ENCODE measurements at places on chromosomes 12 and 14.

- DNase-seq = no peak
These were observed 457 bp upstream of the GPD1 start for GRCh38 chr12:50103351-50103750.

GRCh38 chr12:90112666-90113065, 404.0 kb upstream of the ATP2B1 start:
- no peak for DNase-seq

DNA sequence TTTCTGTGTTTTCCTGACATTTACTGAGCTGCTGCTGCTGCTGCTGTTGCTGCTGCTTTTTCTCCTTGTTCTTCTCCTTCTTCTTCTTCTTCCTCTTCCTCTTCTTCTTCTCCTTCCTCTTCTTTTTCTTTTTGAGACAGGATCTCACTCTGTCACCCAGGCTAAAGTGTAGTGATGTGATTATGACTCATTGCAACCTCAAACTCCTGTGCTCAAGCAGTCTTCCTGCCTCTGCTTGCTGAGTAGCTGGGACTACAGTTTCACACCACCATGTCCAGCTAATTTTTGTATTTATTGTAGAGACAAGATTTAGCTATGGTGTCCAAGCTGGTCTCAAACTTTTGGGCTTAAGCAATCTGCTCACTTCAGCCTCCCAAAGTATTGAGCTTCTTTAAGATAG, 95.8 kb downstream of the TMTC3 start:
- peak; percentile 84 for DNase-seq

DNA sequence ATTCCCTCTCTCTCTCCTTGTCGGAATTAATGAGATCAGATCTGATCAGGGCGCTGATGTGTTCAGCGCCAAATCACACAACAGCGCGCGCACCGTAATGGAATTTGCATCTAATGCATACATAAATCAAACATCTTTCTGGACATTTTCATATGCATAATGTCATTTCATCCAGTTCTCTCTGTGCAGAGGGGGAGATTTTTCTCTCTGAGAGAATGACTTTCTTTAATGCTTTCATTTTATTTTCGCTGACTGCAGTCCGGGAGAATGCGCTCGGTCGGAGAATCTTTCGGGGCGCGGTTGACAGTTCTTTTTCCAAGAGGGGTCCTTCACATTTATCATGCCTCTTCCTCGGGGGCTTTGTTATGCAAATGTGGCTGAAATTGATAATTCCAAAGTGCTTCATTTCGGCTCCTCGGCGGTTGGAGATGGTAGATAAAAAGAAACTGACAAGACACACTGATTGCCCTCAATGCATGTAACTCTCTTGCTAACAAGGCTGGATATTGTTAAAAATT, 615.9 kb downstream of the VRK1 start:
- DNase-seq = no peak

DNA sequence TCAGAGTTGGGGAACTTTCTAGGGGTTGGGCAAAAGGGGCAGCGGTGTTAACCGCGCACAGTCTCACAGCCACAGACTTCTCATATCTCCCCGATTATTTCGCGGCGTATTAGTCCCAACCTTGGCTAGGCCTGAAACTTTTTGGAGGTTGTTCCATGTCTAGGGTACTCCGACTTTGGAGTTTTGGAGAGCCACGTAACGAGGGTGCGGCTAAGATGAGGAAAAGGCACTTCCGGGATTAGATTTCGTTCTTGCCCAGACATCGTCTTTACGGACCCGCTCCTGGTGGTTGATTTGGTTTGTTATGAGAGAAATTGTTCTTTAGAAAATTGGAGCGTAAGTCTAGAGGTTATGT, 513 bp downstream of the CCNK start:
- peak; percentile 33 for DNase-seq

- DNase-seq = no peak
These were observed 91.9 kb downstream of the VRK1 start for GRCh38 chr14:96889091-96889490.

DNA sequence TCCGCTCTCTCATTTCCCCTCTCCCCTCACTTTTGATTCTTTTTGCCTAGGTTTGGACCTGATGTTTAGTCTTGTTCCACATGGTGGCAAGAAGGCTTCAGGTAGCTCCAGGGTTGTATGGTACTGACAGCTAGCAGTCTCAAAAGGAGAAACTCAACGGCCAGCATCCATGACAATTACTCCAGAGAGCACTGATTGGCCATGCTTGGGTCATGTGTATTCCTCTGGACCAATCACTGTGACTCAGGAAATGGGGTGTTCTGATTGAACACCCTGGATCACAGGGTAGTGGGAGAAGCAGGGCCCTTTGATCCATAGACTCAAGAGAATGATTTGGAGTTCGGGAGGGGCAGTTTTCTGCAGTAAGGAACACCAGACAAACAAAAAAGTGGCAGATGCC, 45.3 kb downstream of the DYRK2 start:
- no peak for DNase-seq

DNA sequence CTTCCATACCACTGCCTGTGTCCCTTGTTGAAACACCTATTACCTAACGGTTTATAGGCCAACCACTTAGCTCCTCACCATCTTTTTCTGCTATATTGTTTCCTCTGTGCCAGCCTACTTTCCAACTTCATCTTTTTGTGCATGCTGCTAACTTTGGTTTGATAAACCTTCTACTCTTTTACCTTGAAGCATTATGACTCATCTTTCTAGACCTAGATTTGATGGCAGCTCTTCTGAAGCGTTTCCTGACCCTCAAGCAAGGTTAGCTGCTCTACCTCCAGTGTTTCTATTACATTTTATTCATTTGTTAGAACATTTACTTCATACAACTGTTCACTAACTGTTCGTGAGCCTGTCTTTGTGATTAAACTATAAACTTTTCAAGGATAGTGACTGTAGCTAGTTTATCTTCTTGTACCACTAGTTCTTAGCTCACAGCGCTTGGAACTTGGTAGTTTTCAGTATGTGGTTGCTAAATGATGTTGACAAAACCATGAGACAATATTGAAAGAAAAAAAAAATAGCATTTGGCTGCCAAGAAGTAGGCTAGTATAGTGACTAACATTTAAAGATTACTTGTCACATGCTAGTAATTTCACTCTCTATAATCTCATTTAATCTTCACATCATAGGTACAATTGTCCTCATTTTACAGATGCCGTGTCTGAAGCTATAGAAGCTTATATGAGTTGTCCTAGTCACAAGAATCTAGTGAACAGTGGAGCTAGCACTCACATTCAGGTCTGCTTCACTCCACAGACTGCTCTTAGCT, 79.5 kb downstream of the APAF1 start:
- no peak for DNase-seq

DNA sequence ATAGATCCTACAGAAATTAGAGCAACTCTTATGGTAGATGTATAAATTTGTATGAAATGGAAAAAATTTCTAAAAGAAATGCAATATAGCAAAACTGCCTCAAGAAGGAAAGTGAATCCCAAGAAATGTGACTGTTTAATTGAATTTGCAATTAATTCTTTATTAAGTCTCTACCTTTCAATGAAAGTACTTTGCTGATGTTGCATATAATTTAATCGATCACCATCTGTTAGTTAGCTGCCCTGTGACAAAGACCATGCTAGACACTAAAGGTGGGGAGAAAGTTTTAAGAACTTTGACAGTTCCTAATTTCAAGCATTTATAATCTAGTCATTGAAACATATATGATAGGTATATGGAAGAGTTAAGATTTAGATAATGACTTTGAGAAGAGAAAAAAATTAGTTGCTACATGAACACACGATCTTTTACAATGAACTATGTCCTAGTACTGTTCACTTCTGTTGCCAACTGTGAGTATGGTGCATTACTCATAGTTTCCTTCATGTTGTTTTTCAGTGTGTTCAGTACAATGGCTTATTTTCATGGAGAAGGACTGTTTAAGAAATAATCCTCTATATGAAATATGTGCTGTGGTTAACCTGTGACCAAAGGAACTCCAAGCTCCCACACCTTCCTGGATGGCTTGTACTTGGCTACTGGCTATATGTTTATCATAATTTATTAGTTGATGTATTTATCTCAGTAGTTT, 128.4 kb downstream of the METTL25 start:
- no peak for DNase-seq

GRCh38 chr12:31353750-31354708, 28.1 kb upstream of the SINHCAF start:
- DNase-seq = peak; percentile 66

- DNase-seq = no peak
These were observed 693 bp downstream of the MAP3K9 start for GRCh38 chr14:70808416-70809224.

- DNase-seq = no peak
These were observed 110.1 kb downstream of the SYNE2 start for GRCh38 chr14:63962906-63963305.

- DNase-seq = no peak
These were observed 54.6 kb upstream of the CLEC14A start for GRCh38 chr14:38310420-38310995.

- DNase-seq = no peak
These were observed 95.0 kb downstream of the KLHL28 start for GRCh38 chr14:44866770-44867169.

GRCh38 chr14:72878746-72879145, 15.2 kb downstream of the DPF3 start:
- DNase-seq = no peak

GRCh38 chr12:110935588-110935987, 15.2 kb upstream of the MYL2 start:
- DNase-seq = no peak

DNA sequence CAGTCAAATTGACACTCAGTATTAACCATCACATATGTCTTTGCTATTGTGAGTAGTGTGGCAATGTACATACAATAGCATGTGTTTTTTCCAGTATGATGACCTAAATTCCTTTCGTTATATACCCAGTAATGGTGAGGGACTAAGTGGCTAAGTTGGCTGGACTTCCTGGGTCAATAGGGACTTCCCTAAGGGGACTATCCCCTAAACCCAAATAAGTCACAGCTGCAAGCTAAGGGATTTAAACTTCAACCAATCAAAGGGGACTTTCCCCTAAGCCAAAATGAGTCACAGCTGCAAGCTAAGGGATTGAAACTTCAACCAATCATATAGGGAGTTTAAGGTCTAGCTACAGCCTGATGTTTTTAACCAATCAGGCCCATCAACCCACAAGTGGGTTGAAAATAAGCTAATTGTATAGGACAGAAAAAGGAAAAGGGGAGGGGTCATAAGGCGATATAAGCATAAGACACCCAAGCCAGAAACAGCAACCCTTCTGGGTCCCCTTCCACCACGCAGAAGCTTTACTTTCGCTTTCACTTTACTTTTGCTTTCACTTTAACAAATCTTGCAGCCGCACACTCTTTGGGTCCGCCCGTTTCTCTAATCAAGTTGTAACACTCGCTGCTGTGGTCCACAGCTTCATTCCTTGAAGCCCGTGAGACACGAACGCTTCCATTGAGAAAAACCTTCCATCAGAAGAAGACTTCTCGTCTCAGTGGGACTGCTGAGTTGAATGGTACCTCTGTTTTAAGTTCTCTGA, 404.4 kb downstream of the FLRT2 start:
- peak; percentile 81 for DNase-seq

- peak; percentile 12 for DNase-seq
These were observed 36.4 kb upstream of the AEBP2 start for GRCh38 chr12:19402743-19403431.

GRCh38 chr12:3759878-3760277, 7.0 kb upstream of the CRACR2A start:
- peak; percentile 12 for DNase-seq

DNA sequence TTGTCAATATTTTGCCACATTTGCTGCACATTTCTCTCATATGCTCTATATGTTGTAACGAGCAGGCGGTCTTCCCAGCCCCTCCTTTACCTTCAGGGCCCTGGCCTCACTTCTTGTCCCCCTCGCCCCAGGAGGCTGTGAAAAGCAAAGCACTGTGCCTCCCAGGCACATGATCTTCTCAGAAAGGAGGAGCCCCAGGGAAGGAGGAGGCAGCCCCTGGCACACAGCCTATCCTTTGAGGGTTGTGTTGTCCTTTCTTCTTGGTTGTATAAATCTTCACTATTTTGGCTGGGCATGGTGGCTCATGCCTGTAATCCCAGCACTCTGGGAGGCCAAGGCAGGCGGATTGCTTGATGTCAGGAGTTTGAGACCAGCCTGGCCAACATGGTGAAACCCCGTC, 77.0 kb downstream of the PPP2R5C start:
- no peak for DNase-seq

DNA sequence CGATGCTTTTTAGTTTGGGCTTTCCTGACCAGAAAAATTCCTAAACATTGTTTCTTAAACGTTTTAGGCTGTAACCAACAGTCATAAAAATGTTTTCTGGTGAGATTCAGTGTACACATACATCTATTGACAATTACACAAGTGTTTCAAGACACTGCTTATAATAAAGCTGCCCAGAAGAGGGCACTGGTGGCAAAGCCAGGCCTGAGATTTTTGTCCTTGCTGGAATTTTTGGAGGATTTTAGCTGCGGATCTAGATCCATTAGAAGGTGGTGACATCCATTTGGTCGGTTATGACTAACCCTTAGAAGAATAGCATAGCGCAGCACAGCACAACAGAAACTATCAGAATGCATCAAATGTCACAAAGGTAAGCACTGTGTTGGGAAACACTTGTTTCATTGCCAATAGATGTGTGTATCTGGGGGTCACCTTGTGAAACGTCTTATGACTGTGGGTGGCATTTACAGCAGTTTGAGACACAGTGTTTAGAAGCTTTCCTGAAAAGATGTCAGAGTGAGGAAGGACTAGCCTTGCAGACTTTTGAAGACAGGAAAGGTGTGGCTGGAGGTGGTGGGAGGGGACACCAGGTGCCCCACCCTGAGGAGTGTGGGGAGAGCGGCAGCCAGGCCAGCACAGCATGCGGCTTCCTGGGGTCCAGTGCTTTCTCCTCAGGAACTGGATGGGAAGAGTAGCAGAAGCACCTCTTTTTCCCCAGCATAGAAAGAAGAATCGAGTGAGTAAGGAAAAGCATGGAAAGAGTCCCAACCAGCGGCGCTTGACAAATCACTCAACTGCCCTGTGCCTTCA, 54.7 kb upstream of the FKBP4 start:
- DNase-seq = no peak

DNA sequence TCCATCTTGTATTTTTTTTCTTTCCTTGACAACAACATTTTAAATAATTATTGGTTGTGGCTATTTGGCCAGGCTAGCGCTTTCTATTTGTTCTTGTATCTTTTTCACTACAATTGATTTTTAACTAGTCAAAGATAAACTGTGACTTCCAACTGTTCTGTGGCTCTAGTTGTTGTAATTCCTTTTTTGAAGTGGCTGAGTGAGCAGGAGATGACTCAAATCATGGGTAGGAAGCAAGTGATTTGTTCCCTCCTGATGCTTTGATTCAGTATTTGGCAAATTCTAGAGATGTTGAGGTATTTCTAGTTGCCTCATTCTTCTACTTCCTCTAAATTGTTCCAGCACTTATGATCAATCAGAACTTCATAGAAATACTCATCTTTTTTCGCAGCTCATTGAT, 633.5 kb downstream of the RERGL start:
- no peak for DNase-seq

DNA sequence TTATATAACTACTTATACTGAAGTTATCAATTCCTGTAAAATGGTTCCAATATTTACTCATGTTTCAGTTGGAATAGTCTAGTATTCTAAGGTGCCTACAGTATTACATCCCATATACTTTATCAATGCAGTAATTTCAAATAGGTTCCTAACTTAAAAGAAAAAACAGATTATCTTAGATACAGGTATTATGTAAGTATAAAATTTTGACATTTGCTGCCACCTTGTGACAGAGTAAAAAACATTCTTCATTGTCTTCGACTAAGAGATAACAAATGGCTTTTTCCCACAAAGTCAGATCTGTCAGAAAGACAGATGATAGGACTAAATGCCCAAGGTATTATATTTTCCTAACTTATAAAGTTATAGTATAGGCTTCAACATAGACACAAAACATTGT, 78.7 kb downstream of the TXNDC16 start:
- peak; percentile 19 for DNase-seq

GRCh38 chr12:12070674-12071656, at the start of gene BCL2L14:
TSS of gene BCL2L14 (plus strand) at chr12:12070939. CDS start at chr12:12079306, 8,367 bp downstream.
- no peak for DNase-seq

Data from MV-4-11 (cell line).